Osteocyte (in vitro differentiated cells): ENCODE measurements at places on chromosomes 5 and 9. TPM values are rescaled to one million over a fixed set of nuclear protein-coding genes. Genes with fewer than 3 reads are reported as not detected.

The BICD2 gene
- 34.8 and 35.4 TPM in 2 replicates for total RNA-seq

DNA sequence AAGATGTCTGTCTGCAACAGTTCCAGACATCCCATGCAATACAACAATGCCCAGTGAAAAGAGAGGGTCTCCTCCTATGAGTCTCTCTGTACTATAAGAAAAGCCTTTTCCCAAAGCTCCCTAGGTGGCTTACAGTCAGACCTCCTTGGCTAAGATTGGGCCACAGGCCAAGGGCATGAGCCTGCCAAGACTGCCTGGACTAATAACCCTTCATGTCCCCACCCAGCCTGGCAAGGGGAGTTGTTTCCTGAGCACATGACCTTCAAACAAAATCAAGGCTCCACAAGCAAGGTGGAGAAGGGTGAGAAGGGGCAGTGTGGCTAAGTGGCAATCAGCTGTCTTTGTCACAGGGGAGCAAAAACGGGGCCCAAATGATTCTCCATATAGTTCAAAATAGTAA lies 75.6 kb upstream of the ZSWIM6 start:
- peaks cover 2% of the 10 kb centered on the region for H3K4me1 ChIP-seq
- H3K4me3 ChIP-seq = no peak overlapping the region
- no peaks in the 10 kb centered on the region for H3K36me3 ChIP-seq
- no peak for DNase-seq
- no peak overlapping the region for H3K27ac ChIP-seq

GRCh38 chr5:131394128-131394527 lies 130.3 kb downstream of the CDC42SE2 start:
- no peak overlapping the region for H3K4me3 ChIP-seq
- DNase-seq = no peak
- peaks cover 59% of the 10 kb centered on the region for H3K36me3 ChIP-seq
- H3K27me3 ChIP-seq = no peaks in the 10 kb centered on the region
- H3K4me1 ChIP-seq = peaks cover 14% of the 10 kb centered on the region

The SV2C gene
- 0.05 TPM in 1 of 2 replicates, not detected in the other for total RNA-seq

The RALGPS1 gene
- total RNA-seq = 8.7 and 9.9 TPM in 2 replicates
